ENCODE measurements at places on chromosomes 4 and X.

GRCh38 chrX:2498781-2499302, 1.9 kb downstream of the DHRSX start:
- DNase-seq = no peak

GRCh38 chr4:145619639-145619996, 433 bp downstream of the MMAA start:
- no peak for DNase-seq

- DNase-seq = no peak
Measured at GRCh38 chrX:64642482-64642881, 247.2 kb upstream of the MTMR8 start.

DNA sequence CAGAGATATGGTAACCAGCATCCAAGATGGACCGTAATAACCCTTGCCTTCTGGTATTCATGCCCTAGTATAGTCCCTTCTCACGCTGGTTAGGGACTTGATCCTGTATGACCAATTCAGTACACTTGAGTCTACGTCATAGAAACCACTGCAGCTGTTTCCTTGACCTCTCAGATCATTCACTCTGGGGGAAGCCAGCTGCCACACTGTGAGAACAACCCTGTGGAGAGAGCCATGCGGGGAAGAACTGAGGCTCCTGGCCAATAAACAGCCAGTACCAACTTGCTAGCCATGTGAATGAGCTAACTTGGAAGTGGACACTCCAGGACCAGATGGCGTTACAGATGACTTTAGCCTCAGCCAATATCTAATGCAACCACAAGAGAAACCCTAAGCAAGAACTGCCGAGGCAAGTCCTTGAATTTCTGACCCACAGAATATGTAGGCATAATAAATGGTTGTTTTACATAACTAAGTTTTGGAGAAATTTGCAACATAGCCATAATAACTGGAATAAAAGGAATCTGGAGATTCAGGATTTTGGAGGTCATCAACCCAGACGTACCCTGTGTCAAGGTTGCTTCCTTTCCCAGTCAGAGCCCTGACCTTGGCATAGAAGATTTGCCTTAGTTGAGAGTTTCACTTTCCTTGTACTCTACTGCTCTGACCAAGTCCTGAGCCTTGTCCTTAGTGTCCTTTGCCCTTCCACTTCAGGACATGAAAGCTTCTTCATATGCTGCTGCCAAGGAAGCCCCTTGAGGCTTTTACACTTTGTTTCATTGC, 87.3 kb upstream of the ZNF81 start:
- DNase-seq = no peak

GRCh38 chr4:144645631-144646522, at the start of gene HHIP:
TSS of gene HHIP (plus strand) at chr4:144646156. CDS start at chr4:144646676, 520 bp downstream.
- peak; percentile 24 for DNase-seq

DNA sequence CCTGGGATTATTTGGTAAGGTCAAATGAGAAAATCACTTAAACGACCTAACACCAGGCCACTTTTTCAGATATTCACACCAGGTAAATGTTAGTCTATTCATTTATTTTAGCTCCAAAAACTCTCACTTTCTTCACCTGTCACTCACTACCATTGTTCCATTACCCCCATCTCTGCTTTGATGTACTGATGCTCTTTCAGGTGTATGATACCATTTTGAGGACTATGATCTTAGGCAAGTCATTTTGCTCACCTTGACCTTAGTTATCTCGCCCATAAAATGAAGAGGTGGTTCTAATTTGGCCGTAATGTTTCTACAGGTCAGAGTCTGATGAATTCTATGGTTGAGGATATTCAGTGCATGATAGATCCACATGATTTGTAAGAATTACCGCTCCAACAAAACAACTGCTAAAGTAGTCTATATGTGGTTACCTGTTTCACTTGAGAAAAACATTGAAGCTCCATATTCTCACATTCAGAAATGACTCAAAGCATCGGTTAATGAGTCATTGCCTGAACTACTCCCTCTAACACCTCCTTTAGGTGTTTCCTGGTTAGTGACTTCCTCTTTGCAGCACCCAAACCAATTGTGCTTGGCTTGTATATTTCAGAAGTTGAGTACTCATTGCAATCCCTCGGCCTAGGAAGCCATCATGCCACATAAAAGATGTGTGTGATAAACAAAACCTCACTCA, 4.5 kb downstream of the DTHD1 start:
- DNase-seq = no peak

DNA sequence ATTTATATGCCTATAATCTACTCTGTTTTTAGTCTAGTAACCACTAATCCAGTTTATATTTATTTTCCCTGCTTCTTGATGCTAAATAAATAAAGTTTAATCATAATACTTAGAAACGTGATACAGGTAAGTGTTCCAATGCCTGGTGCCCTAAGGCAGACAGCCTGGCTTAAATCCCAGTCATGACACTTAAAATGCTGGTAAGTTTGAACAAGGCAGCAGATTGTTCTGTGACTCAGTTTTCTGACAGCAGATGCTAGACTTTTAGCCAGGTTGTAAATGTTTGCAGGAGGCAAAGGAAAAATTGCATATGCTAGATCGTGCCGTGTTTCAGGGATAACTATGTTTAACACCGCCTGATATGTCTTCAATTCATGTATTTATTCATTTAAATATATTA, 2661.6 kb downstream of the PCDH7 start:
- no peak for DNase-seq

- no peak for DNase-seq
Measured at GRCh38 chr4:11158971-11159370, 269.7 kb downstream of the HS3ST1 start.

GRCh38 chr4:116015549-116015948, 902.1 kb upstream of the NDST4 start:
- DNase-seq = no peak

All from activated T-cell treated with anti-CD3 and anti-CD28 coated beads, Interleukin-2, amount 50 U/mL, for 1 hour (primary cell).